ENCODE measurements at places on chromosomes 7 and 10.
A peak's percentile ranks its signal among the peaks of the same experiment; 100 is the strongest.

DNA sequence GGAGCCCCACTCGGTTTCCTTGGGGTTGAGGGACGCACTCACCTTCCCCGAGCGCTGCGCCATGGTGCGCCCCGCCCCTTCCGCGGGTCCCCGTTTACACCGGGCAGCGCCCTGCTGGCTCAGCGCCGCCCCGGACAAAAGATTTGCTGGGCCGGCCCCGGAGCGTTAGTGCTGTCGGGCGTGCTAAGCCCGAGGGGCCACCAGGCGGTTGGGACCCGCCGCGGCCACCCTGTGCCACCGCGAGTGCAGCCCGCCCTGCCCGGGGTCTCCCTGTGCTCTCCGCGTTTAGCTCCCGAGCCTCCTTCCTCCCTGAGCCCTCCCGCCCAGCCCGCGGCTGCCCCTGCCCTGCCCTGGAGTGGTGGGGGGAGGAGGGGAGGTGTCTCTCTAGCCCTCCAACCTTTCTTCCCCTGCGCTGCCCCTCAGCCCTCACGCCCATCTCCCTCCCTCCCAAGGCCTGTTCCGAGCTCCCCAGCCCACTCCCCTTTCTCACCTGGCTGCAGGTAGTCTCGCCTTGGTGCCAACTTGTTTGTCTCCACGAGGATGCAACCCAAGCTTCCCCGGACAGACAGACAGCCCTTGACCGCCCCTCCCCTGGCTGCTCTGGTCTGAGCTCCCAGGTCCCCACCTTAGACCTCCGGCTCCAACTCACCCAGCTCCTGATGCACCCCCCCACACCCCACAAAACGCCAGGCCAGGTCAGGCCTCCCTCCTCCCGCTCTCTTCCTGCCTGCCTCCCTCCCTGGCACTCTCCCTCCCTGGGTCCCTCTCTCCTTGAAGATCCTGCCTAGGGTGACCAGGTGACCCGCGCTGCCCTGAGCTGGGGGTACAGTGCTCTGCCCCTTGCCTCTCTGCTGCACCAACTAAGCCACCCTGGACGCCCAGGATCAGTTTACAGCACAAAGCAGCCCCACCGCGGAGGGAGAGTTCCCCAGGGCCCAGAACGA lies at the start of gene CRYGN:
TSS of gene CRYGN (minus strand) at position 287 of the 944 bp plus-strand sequence. CDS start at position 63, 224 bp downstream.
- DNase-seq, result no peak

GRCh38 chr7:36119005-36119706 lies 33.9 kb upstream of the EEPD1 start:
- peak; percentile 64 for DNase-seq

- DNase-seq, result no peak
Measured at GRCh38 chr10:11874568-11875493, 51.7 kb downstream of the PROSER2 start.

- DNase-seq, result no peak
Measured at GRCh38 chr10:75672111-75672671, 240.8 kb downstream of the LRMDA start.

- DNase-seq, result no peak
Measured at GRCh38 chr7:44963364-44964290, 15.2 kb downstream of the MYO1G start.

GRCh38 chr10:59891936-59892335 lies 14.4 kb downstream of the CCDC6 start:
- no peak for DNase-seq

DNA sequence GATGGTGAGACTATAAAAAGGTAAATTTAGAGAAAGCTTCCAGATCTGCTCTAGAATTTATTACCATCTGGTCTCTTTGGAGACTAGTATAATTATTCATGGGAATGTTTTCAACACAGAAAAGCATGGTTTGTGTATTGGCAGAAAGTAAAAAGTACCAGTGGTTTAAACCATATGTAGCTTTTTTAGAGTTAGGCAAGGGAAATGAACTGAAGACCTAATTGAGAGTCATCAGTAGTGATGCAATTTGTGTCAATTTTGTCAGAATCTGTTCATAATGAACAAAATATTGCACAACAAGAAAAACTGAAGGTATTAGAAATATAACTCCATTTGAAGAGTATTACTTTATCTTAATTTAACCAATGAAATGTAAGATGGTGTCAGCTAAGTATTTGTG lies 181.4 kb downstream of the ADK start:
- no peak for DNase-seq

- DNase-seq, result no peak
Measured at GRCh38 chr10:52993109-52993508, 220.5 kb upstream of the MBL2 start.

GRCh38 chr7:113424185-113424817 lies 305.9 kb upstream of the SMIM30 start:
- DNase-seq, result no peak
